GOT3 (cell line): ENCODE measurements at places on chromosomes 5 and 9.

DNA sequence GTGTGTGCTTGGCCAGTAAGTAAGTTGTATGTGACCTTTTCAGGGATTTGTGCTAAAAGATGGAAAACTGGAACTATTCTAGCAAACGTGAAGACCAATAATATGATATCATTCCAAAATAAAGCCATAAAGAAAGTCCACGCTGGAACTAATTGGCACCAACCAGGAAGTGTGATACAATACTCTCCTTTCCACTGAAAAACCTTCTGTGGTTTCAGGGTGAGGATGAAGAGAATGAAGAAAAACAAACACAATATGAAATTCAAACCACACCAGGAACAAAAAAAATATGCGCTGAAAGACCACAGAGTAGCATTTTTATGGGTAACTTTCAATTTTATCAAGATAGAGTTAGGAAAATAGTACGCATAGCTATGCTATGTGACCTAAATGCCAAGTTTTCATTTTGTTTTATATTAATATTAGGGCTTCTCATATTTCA lies 105.8 kb downstream of the EFNA5 start:
- no peak for DNase-seq

GRCh38 chr9:84736081-84736480 lies 66.6 kb downstream of the NTRK2 start:
- no peak for DNase-seq

GRCh38 chr5:146199176-146199815 lies 4.1 kb upstream of the RBM27 start:
- no peak for DNase-seq

GRCh38 chr5:144433140-144433822 lies 262.6 kb downstream of the KCTD16 start:
- no peak for DNase-seq

DNA sequence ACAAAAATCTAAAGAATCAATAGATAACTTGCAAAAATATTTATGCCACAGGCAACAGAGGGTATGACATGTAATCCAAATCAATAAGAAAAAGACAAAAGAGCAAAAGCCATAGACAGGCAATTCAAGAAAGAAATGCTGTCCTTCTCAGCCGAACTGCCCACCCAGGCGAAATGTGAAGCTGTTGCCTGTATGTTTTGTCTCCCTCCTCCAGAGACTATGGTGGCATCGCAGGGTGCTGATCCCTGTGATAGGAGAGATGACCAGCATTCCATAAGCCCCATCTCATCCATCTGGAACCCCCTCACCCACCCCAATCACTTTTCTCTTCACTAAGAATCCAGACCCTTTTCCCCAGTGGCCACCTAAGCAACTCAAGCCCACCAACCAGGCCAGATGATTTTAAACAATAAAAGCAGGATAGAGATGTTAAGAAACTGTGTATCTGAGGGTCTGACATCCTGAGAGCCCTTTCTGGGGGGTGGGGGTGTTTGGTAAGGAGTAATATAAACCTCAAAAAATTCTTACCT lies 5.3 kb upstream of the ACSL6 start:
- no peak for DNase-seq

DNA sequence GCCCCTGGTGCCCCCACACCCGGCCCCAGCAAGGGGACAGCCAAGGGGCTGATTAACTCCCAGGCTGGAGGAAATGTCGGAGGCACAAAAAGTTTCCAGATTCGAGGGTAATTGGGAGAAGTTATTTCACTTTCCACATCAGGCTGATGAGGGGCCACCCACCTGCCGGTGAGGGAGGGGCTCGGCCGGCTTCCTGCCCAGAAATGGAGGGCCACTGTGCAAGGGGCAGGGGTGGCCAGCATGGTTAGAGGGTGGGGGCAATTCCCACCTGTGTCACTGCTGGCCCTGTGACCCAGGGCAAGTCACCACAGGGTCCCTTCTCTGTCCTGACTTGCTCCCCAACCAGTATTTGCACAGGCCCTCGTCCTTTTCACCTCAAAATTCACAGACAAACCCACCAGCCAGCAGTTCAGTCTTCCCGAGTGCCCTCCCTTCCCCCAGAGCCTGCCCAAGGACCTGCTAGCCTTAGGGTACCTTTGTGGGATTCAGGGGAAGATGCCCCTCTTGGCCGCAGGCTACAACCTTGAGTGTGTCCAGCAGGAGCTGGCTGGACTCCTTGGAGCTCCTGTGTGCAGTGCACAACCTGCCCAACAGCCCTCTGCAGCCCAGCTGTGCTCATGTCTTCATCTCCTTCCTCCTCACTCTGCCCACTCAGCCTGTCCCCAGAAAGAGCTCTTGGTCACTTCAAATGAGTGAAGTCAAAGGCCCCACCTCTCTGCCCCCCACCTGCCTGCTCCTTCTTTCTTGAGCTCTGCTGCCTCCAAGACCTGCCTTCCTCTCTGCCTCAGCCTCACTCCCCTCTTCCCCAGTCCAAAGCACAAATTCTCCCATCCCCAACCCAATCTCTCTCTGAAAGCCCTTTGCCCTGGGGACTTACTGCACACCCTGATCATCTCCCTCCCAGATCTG lies 130.5 kb downstream of the BARX1 start:
- DNase-seq: no peak

DNA sequence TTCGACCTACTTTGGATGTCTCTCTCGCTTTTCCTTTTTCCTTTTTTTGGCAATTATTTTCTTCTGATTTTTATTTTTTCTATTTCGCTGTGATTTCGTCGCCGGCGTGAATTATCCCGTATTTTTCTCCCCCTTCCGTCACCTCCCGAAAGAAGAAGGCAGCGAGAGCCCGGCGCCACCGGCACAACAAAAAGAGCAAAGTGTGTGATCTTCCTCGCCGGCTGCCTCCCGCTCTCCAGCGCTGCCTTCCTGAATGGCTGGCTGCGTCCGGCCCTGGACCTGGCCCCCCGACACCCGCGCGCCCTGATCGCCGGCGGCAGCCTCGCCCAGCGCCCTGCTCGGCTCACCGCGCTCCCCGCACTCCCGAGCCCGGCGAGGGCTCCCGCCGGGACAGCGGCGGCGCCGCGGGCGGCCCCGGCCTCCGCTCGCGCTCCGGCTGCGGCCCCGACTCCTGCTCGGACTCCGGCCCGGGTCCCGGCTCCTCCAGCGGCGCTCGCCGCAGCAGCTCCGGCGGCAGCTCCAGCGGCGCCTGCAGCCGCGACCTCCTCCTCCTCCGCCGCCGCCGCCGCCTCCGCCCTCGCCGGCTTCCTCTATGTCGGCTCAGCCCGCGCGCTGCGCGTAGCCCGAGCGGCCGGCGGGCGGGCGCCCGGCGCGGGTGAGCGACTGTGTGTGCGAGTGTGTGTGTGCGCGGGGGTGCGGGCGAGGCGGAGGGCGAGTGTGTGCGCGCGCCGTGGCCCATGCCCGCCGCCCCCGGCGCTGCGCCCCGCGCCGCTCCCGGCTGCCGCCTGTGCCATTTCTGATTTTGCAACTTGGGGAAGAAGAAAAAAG lies 960 bp downstream of the NR2F1 start:
- DNase-seq: no peak

GRCh38 chr9:96453625-96454024 lies 3.7 kb downstream of the HABP4 start:
- no peak for DNase-seq

DNA sequence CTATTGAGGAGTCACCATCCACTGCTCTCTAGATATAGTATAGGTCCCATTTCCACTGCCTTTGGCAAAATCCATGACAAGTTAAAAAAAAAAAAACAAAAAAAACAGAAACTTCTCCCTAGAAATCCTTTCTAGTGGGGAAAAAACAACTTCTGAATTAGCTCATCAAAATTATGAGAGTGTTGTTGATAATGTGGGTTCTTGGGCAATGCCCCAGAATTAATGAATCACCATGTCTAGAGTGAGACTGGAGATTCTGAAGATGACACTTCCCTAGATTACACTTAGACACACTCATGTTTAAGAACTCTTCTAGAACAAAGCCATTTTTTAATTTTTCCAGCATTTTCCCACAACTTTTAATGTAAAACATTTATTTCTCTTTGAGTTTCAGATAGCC lies 728.0 kb upstream of the C9orf72 start:
- DNase-seq: no peak

DNA sequence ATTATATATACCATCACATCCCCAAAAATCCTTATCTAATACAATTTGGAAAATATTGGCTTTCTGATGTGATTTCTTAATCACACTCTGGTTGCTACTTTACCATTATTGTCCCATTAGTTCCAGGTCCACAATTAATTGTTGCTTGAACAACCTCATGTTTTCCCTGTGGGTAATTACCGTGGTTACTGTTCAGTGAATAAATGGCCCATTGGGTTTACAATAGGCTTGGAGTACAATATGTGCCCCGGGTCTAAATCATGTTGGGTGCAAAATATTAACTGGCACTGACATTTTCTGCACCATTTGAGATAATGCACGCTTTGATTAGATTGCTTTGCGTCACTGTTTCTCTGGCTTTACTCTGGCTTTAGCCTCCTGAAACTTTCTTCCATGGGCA lies 163.7 kb downstream of the GABBR2 start:
- no peak for DNase-seq

DNA sequence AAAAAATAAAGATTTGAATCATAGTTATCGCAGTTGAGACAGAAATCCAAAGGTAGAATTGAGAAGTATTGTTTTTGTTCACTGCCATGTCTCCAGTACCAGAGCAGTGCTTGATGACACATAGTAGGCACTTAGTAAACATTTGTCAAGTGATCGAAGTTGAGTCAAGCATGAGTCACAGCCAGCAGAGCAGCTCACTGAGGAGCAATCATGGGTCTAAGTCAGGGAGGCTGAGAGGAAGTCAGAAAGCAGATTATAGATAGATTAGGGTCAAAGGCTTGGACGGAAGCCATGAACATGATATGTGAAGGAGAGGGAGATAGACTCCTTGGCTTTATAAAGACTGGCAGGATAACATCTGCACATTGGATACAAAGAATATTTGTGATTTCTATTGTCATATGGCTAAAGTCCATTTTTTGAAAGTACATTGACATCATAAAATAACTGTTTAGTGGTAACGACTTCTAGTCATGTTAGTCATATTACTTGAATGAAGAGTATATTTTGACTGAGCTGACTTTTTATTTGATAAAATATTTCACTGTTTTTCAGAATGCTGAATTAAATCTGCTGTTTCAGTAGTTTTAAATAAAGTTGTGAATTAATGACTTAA lies 168.5 kb downstream of the RAB3C start:
- no peak for DNase-seq

- DNase-seq: no peak
Observed at GRCh38 chr5:75023368-75024159, 28.8 kb downstream of the GCNT4 start.

- DNase-seq: no peak
Observed at GRCh38 chr9:99197987-99198386, 23.8 kb downstream of the ALG2 start.

DNA sequence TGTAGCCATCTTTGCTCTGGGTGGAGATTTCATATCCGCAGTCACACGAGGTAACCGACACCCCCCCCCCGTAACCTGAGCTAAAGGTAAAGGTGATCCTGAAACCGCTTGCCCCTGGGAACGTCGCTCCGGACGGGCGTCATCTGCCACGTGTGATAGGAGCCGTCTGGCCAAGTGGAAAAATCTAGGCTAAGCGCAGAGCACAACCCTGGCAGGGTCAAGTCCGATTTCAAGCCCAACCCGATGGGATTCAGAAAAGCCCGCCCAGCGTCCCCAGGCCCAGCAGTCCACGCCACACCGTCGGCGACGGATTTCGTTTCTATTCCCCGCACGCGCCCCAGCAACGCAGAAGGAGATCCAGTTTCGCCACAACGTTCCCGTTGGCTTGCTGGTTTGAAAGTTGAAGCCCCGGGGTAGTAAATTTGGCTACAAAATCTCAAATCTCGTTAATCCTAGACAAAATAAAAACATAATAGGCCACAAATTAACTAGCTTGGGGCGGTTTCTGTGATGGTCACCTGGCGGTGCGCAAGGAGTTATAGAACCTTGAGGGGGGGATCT lies 32.4 kb upstream of the NFIB start:
- no peak for DNase-seq
